ENCODE measurements at places on chromosomes 6 and 20.

DNA sequence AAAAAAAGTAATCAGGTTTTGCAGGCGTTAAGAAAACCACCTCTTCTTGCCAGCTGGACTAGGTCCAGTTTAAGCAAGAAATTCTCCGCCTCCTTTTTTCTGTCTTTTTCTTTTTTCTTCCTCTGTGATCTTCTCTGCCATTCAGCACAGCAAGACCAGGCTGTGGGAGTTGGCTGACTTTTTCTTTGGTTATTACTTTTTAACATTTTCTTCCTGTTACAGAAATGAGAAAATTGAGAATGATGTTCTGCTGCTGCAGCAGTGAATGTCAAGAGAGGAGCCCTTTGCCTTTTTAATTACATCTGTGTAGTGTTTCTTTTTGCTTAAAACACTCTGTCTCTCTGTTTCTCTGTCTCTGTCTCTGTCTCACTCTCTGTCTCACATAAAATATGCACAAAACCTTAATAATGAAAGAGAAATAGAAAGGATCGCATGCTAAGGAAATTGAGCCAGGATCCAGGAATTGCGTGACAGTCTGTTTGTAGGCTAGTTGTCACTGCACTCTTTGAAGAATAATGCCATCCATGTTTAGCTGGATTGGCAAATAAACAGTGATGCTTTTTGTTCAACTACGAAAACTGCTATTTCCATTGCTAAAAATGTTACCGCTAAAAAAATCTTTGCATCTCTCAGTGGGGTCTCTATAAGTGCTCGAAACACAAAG is 103.2 kb upstream of the SUPT3H start:
- no peak for DNase-seq

DNA sequence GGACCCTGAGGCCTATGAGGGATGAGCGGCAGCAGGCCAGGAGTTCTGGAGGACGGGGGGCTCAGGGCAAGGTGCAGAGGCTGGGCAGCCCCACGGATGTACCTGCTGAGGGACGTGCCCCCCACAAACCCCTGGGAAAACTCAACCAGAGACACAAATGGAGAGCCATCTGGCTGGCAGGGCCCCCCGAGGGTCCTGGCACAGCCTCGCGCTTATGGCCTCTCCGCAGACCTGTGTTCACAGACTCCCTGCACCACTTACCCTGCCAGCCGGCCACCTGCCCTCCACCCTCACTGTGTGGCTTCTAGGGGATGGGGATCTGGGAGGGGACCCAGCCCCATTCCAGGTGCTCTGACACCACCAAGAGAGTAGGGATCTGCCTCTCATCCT is 3.4 kb upstream of the ZBTB46 start:
- no peak for DNase-seq

GRCh38 chr6:24357336-24358218 is at the start of gene DCDC2:
DCDC2 (minus strand) TSS chr6:24358059; CDS start chr6:24357750, 309 bp downstream.
- no peak for DNase-seq

GRCh38 chr6:163527291-163527690 is 112.8 kb downstream of the QKI start:
- no peak for DNase-seq

DNA sequence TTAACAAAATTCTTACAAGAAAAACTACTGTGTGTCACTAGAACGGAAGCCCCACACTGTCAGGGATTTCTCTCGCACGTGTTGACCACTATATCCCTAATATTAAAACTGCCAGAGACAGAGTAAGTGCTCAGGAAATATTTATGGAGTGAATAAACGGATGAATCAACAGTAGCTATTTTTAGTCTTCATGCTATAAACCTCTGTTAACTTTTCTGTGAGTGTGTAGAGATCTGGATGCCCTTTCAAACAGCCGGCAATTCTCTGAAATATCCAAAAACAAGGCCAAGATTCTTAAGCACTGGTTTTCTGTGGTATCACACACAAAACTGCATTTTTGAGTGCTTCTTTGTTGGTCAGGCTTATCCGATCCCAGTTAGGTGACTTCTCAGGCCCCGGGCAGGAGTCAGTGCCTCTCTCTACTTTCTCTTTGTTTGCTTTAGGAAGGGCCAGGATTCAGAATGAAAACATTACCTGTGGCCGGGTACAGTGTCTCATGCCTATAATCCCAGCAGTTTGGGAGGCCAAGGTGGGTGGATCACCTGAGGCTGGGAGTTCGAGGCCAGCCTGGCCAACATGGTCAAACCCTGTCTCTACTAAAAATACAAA is 15.7 kb downstream of the ATP9A start:
- DNase-seq = no peak

Data from thoracic aorta (tissue), 2 donors.